ENCODE measurements at places on chromosomes 6 and 20.

DNA sequence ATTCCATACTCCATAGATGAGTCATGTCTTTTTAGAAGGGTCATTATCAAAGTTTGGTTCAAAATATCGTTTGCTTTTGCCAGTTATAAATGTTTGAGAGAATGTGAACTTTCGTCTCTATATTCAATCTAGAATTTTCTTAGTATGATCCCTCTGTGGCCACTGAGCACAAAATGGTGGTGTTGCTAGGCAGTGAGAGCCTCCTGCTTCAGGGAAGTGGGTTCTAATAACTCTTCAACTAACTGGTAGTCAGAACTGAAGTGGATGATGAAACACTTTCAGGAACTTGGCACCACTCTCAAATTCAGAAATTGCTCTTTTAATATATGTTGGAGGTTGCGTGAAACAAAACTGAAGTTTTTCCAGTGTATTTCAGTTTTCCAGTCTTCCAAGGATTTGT lies 125.0 kb upstream of the DOK5 start:
- DNase-seq, result no peak

- no peak for DNase-seq
Measured at GRCh38 chr20:51725584-51726176, 42.5 kb downstream of the ATP9A start.

- DNase-seq, result no peak
Measured at GRCh38 chr6:3412779-3413500, 43.9 kb downstream of the SLC22A23 start.

- DNase-seq, result no peak
Measured at GRCh38 chr20:43940518-43941225, 26.0 kb downstream of the TOX2 start.

DNA sequence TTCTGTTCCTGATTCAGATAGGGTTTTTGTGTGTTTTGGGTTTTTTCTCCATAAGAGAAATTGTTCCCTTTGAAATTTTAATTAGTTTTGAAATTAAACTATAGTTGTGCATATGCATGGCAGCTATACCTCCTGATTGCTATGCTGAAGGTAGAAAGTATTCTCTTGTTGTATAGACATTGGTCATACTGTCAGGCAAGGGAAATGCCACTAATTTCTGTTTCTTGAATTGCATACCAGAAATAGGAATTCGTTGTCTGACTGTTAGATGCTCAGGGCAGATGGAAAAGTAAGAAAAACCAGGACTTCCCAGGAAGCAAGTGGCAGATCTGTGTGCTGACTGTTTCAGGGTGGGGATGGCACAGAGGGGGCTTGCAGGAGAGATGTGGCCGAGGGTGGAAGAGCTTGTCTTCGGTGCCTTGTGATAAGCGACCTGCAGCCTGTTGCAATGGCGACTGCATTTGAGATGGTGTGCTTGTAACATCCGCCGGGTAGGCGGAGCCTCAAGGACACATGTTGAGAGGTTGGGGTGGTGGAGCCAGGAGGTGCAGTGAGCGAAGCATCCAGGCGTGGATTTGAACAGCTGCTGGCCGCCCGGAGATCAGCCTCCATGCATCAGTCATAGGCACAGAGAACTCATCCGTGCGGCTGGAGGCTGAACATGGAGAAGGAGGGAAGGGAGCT lies 42.8 kb downstream of the RREB1 start:
- no peak for DNase-seq

DNA sequence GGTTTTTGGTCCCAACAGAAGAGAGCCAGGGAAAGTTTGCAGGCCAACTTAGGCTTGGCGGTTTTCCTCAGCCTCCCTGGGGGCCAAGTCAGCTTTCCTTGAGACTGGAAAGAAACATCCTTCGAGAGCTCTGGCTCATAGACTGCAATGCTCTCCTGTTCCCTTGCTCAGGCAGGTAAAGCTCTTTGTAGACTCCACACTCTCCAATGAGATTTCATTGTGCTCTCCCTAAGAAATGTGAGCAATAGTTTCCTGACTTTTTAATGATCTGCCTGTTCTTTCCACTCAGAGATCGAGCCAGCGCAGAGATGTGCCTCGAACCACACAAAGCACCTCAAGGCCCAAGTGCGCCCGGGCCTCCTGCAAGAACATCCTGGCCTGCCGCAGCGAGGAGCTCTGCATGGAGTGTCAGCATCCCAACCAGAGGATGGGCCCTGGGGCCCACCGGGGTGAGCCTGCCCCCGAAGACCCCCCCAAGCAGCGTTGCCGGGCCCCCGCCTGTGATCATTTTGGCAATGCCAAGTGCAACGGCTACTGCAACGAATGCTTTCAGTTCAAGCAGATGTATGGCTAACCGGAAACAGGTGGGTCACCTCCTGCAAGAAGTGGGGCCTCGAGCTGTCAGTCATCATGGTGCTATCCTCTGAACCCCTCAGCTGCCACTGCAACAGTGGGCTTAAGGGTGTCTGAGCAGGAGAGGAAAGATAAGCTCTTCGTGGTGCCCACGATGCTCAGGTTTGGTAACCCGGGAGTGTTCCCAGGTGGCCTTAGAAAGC lies 13.9 kb downstream of the TNFAIP3 start:
- no peak for DNase-seq

DNA sequence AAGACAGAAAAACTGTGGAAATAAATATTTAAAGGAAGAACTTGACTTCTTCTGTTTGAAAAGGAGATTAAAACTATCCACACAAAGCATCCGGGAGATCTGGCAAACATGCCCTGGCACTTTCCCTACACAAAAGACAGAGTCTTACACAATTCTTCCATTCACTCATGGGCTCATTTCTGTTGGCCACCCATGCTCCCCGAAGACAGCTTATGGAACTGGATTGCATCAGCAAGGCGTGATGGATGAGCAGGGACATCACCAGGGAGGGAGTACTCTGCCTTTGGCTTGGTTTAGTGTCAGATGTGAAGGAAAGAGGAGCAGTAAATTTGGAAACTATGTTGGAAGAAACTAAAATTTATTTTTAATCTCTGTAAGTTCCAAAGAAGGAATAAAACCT lies 379.3 kb downstream of the CD109 start:
- DNase-seq, result no peak

DNA sequence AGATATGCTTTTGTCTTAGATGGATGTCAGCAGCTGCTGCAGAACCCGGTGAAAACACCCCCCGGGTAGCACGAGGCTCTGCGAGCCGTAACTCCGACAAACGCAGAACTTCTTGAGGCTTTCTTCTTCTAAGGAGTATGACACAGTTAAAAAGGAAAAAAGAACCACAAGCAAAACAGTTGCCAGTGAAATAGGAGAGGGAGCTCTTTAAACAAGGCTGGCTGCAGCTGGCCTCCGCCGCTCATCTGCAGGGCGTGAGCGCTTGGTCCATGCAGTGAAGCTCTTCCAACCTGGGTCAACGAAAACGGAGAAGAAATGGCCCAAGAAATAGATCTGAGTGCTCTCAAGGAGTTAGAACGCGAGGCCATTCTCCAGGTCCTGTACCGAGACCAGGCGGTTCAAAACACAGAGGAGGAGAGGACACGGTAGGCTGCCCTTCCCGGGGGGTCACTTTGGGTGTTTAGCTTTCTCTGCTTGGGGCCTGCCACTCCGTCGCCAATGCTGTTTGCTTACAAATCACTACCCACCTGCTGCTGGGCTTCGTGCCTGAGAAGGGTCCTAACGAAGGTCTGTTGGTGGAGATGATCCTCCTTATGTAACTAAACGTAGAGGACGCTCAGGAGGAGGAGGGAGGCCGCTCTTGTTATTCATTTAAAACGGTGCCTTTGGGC lies 13.2 kb downstream of the SYTL3 start:
- peak; percentile 56 for DNase-seq

- peak; percentile 11 for DNase-seq
Measured at GRCh38 chr6:89180971-89181370, 35.1 kb downstream of the PM20D2 start.

DNA sequence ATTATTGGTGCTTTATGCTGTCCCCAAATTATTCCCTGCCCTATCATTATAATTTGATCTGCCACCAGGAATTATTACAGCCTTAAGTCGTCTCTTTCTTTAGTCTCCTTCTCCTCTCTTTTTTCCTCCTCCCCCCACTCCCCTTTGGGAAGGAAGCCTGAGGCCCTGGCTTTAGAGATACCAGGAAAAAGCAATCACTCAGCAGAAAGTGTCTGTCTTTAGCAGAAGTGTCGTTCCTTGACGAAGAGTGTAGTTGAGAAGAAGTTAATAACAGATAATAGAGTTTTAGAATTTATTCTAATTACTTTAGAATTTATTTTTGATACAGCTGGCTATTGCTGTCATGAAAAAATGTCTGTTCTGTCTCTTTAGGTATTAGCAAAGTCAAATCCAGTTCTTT lies 16.5 kb downstream of the LIN28B start:
- DNase-seq, result no peak

GRCh38 chr20:11124849-11125505 lies 451.2 kb upstream of the JAG1 start:
- no peak for DNase-seq

- no peak for DNase-seq
Measured at GRCh38 chr6:106885679-106886078, 88.8 kb downstream of the CD24 start.

GRCh38 chr20:16040742-16041141 lies 532.5 kb downstream of the KIF16B start:
- DNase-seq, result no peak

GRCh38 chr6:170107606-170108222 lies 183.2 kb downstream of the DLL1 start:
- DNase-seq, result no peak

- DNase-seq, result no peak
Measured at GRCh38 chr6:43856005-43856765, 86.2 kb downstream of the VEGFA start.

GRCh38 chr20:6157345-6157744 lies 34.5 kb upstream of the FERMT1 start:
- no peak for DNase-seq

DNA sequence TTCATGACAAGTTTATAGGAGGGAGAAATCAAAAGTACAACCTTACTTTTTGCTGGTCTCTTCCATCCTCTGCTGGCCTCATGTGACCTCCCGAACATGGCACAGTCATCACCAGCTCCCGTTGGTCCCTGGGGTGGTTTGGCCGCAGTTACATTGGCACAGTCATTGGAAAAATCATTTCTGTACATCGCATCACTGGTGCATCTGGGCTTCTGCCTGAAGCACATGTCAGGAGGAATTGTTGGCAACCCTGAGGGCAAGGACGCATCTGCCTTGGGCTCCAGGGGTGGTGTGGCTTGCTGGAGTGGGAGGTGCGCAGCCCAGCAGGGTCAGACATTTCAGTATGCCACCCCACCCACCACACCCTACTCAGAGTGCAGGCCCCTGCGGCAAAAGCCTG lies 162.9 kb upstream of the SLC24A3 start:
- no peak for DNase-seq

DNA sequence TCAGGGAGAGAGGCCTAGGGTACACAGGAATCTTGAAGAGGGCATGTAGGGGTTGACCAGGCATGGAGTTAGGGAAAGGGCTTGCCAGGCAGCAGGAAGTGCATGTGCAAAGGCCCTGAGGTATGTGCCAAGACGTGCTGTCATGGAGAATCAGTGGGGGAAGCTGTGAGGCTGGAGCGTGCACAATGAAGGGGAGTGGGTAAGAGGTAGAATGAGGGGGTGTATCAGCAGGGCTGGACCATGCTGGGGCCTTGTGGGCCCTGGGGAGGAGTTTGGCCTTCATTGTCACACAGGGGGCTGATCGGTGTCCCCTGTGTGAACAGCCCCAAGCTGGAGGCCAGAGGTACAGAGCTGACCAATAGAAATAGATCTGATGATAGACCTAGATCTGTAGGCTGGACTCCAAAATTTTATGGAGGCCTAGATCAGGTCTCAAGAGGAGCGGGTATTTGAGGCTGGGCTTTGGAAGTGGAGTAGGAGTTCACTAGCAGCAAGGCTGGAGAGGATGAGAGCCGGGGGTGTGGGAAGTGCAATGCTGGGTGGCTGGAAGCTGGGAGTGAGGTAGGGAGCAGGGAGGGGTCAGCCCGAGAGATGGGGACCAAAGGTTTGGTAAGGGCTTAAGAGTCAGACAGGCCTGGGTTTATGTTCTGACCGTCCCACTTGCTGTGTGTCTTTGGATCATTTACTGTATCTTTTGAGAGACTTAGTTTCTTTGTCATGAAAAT lies 3.0 kb downstream of the SRC start:
- no peak for DNase-seq

DNA sequence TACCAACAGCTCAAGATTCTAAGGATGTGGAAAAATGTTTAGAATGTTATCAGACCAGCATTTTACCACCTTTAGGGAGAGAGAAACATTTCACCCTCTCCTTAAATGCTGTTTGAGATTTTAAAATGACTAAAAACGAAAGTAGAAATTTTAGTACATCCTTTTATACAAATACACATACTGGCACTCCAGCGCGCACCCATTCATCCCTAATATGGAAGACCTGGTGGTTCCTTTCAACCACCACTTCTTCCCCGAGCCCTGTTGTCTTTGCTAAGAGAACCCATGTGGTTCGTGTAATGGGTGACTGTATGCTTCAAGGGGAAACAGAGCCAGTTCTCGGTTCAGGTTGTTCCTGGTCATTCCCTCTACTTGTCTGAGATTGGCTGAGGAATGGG lies 21.3 kb downstream of the SPATA2 start:
- no peak for DNase-seq

DNA sequence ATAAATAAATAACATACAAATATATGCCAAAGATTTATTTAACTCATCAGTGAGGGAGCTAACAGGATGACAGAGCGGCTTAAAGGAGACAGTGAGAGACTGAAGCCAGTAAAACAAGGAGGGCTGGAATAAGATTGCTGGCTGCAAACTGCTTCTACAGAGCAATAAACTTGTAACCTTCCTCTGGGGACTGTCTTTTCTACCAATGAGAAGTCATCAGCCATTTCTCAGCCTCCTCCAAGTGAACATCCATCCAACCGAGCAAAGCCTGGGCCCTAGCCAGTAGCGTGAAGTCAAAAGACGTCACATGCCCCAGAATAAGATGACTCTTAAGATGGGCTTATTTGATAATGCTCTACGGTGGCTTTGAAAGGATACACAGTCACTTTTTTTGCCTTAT lies 42.5 kb downstream of the CPXM1 start:
- no peak for DNase-seq

DNA sequence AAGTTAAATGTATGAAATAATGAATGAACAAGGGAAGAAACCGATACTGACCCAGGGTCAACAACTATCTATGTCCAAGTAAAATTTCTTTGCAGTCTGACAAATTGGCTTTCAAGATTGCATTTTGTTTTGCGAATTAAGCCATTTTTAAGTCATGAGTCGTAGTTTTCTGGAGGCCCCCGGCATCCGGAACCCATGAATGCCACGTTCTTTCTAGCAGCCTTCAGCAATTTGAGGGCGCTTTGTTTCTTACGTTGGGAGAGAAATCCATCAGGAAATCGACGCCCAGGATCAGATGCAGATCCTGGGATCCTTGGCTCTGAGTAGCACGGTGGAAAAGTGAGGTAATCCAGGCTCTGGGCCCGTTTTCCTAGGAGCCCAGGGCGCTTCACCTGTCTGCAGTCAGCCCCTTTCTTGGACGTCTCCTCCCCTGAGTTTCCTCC lies 309 bp upstream of the ABRACL start:
- no peak for DNase-seq

GRCh38 chr6:161215876-161216615 lies 57.8 kb downstream of the AGPAT4 start:
- DNase-seq, result no peak

DNA sequence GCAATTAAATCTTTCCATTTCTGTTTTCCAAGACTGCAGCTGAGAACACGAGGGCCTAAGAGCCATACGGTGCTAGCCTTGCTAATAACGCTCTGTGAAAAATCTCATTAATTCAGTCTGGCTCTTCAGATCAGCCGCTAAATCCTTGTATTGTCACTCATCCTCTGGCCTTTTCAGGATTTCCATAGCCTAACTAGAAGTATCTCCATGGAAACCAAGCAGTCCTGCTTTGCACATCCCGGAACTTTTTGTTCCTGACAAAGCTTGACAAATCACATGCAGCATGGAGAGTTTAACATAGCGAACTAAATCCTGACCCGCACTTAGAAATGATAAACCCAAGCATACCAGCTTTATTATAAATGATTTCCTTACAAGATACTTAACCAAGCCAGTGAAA lies 383.7 kb downstream of the CD83 start:
- no peak for DNase-seq
